ENCODE measurements at places on chromosomes 13 and 19. TPM values are rescaled to one million over a fixed set of nuclear protein-coding genes. Genes with fewer than 3 reads are reported as not detected.

The ODAD3 gene
- total RNA-seq, result 0.05 TPM

The PRR20A gene
- total RNA-seq, result not detected

The POSTN gene
- total RNA-seq, result 114 TPM

The RDH8 gene
- total RNA-seq, result not detected

The TEX101 gene
- total RNA-seq, result not detected

The PTH2 gene
- not detected for total RNA-seq

The TMTC4 gene
- 44.8 TPM for total RNA-seq

The IGSF23 gene
- not detected for total RNA-seq

The CAMSAP3 gene
- 0.19 TPM for total RNA-seq

The HRC gene
- total RNA-seq, result not detected

The CCDC106 gene
- total RNA-seq, result 13.9 TPM

The PBX4 gene
- total RNA-seq, result 0.05 TPM

The SIAH3 gene
- under 0.01 TPM for total RNA-seq

The SLC1A6 gene
- not detected for total RNA-seq

The MEIOSIN gene
- total RNA-seq, result not detected

The GZMM gene
- total RNA-seq, result not detected

The SPC24 gene
- total RNA-seq, result 88.9 TPM

The SCEL gene
- under 0.01 TPM for total RNA-seq

The CALR3 gene
- total RNA-seq, result not detected

The KLK6 gene
- not detected for total RNA-seq

The MAST1 gene
- 0.17 TPM for total RNA-seq

The CEBPA gene
- 0.19 TPM for total RNA-seq

The TMEM150B gene
- not detected for total RNA-seq

The PCDH20 gene
- 0.17 TPM for total RNA-seq

The ZGLP1 gene
- 0.47 TPM for total RNA-seq

The BCAM gene
- total RNA-seq, result 62.3 TPM

The TMPRSS9 gene
- total RNA-seq, result under 0.01 TPM

The KRTDAP gene
- total RNA-seq, result not detected

The GTF2F1 gene
- 41.4 TPM for total RNA-seq

The OR7D2 gene
- under 0.01 TPM for total RNA-seq

The CTU1 gene
- 15.8 TPM for total RNA-seq

The NOSIP gene
- total RNA-seq, result 90.4 TPM
